ENCODE measurements at places on chromosomes 2 and 18.

DNA sequence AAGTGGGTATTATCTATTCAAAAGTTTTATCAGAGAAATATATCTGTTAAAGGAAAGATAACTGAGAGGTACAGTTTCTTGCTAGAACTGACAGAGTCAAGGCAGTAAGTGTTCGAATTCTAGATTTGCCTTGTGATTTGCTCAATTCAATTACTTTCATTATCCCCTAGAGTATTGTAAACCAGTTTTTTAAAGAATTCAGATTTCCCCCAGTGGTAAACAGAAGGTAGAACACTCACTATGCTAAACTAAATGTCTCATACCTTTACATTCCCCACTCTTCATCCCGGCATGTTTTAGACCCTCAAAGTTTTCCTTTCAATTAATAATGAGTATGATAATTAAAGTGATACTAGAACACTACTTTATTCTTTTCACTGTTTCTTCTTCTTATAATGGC is 28.6 kb downstream of the TTC21B start:
- no peak for DNase-seq

DNA sequence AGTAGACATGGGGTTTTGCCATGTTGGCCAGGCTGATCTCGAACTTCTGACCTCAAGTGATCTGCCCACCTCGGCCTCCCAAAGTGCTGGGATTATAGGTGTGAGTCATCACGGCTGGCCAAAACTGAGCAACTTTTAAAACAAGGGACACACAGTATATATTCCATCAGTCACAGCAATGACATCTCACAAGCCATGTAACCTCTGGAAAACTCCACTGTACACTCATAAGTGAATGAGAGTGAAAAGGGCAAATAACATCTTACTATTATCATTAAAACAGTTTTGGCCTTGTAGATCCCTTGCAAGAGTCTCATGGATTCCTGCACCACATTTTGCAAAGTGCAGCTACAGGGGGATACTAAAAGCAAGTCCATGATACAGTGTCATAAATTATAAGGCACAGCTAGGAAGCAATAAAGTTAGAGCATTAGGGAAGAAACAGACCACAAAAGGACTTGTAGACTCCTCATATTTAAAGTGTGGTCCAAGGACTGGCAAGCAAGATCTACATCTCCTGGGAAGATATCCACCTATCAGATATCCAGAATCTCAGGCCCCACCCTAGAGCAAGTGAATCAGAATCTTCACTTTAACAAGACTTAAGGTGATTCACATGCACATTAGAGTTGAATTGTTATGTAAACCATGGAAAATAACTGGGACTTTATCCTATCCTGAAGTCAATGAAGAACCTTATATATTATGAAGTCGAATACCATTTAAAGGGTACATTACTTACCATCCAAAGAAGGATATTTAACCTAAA is 5.7 kb downstream of the SMC6 start:
- DNase-seq, result no peak

DNA sequence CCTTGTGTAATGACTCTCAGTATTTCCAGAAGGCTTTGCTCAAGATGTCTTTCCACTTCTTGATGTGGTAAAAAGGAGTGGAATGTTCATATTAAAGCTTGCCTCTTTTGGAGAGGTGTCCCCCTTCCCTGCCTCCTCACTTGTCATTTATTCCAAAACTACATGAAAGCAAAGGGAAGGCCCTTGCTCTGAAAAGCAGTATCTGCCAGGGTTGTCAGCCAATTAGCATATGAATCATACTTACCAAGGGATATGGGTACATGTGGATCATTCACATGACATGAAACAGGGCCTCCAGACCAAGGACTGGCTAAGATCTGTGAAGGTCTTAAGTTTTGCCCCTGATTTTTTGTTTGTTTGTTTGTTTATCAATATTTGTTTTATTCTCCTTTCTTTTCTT is 31.3 kb downstream of the ANXA4 start:
- DNase-seq, result no peak

DNA sequence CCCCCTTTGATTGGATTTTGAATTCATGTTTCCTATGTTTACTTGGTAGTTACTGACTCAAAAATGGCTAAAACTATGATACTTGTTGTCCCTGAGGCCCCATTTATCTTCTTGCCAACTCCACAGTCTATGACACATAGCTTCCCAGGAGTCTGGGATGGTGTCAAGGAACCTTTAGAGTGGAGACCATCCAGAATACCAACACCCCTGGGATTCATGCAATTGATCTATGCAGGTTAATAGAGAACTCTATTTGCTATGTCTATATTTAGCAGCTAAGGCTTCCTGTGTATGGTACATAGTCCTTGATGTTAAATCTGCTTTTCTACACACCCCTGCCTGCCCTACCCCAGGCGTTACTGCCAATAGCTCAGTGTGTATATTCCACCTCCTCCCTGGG is 218.5 kb upstream of the HDAC4 start:
- no peak for DNase-seq

GRCh38 chr2:32702303-32703064 is 74.6 kb downstream of the TTC27 start:
- peak; percentile 41 for DNase-seq

- no peak for DNase-seq
These were observed 29.6 kb downstream of the CFAP210 start for GRCh38 chr2:169664600-169664977.

GRCh38 chr18:59501920-59502273 is 142.8 kb upstream of the LMAN1 start:
- no peak for DNase-seq

GRCh38 chr18:67961701-67962440 is 445.4 kb upstream of the DSEL start:
- DNase-seq, result no peak

DNA sequence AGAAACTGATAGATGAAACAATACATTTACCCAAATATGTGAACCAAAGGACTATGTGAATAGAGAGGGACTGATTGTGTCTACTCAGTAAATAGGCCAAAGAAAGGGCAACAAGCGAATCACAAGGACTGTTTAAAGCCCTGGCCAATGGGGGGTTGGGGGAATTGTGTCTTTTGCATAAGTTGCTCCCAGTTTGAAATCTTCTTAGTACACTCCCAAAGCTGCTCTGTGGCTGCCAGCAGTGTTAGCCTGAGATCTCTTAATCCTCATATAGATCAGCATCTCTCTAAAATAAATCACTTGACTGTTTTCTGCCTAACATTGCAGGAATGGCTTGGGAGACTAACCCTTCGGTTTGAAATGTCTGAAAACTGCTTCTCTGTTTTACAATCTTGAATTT is 236.4 kb downstream of the PLCL1 start:
- no peak for DNase-seq

DNA sequence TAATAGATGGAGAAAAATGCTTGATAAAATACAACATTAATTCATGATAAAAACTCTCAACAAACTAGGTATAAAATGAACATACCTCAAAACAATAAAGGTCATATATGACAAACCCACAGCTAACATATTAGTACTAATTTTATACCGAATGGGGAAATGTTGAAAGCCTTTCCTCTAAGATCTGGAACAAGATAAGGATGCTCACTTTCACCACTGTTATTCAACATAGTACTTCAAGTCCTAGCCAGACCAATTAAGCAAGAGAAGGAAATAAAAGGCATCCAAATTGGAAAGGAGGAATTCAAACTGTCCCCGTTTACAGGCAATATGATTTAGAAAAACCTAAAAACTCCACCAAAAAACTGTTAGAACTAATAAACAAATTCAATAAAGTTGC is 61.5 kb upstream of the CTIF start:
- no peak for DNase-seq

GRCh38 chr2:53768242-53768542 is 588 bp downstream of the CHAC2 start:
- DNase-seq, result no peak

- DNase-seq, result no peak
These were observed 11.8 kb downstream of the ERFE start for GRCh38 chr2:238170386-238171071.

DNA sequence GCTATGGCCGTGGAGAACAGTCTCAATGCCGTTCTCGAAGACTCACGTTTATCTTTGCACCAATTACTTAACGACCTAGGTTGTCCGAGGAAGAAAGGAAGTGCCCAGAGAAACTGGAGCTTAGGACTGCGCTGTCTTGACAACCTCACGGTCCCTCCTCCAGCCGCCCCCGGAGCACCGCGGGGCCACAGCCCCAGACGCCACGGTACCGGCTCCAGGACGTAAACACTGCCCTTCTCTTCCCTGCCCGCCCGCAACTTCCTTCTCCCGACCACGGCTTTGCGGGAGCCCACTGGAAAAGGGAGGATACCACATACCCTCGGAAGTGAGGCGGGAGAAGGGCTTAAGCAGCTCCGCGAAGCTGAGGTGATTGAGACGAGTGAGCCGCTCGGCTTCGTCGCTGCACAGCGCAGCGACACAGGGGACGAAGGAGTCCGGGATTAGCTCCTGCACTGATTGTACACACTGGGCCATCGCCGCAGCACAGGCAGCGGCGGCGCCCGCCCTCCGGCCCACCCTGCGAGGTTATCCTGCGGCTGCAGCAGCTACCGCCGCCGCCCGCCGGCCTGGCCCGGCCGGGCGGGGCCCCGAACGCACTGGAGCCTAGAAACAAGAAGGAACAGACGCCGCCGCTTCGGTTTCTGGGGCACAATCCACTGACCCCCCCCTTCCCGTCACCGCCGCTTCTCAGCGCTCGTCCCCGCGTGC is 483 bp downstream of the TRAPPC8 start:
- DNase-seq, result peak; percentile 30

- DNase-seq, result no peak
These were observed at the start of gene DNMT3A for GRCh38 chr2:25341753-25342371. DNMT3A (minus strand) TSS chr2:25341925; CDS start chr2:25313984, 27,941 bp downstream.

DNA sequence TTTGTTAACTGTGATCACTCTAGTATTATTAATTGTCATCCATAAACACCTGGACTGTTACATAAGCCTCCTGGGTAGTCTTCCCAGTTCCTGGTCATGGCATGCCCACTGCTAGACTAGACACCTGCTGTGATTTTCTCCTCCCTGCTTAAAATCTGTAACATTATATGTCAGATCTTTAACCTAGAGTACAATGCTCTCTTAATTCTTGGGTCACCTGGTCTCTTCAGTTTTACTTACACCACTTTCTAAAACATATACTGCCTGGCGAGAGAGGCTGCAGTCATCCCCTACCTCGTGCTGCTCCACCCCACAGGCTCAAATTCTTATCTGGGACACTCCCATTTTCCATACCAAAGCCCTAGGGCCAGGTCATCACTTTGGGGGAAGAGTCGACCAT is 161.3 kb downstream of the CDH2 start:
- no peak for DNase-seq

DNA sequence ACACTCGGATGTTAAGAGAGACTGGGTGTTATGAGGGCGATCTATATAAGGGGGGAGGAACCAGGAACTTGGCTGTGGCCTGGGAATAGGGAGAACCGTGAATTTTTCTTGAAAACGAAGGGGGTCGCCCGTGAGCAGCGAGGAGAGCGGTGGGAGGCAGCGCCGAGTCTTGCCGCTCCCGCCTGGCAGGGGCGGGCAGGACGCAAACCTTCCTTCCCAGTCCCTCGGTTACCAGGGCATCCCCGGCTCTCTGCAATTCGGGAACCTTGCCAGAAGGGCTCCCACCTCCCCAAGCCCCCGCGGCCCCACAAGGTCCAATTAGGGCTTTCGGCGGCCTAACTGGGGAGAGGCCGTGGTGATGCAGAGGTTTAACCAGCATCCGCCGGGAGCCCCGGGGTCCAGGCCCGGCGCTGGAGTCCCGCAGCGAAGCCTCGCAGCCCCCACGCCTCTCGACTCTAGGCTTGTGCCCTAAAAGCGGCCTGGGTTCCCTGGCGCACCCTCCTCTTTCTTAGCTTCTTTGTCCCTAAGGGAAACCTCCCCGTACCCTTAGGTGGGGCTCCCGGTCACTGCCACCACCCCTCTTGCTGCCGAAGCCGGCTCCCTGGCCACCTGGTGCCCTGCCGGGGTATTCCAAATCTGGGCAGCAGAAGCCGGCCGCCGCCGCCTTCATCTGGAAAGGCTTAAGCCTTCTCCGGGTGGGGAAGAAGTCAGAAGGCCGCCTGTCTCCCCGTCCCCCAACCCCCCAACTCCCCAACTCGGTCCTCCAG is 680 bp upstream of the FHOD3 start:
- peak; percentile 44 for DNase-seq

DNA sequence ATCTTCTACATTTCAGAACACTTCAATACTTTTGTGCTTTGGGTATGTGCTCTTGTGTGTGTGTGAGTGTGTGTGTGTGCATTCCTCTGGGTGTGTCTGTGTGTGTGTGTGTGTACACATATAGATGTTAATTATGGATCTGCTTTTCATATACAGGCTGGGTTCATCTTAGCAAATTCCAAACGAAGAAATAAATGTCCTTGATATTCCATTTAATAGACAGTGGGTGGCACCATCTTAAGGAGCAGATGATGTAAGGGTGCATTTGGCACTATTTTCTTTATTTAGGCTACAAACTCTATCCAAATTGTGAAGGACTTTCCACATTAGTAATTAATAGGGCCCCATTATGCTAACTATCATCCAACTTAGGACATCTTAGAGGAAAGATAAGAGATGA is 425.8 kb upstream of the POU3F3 start:
- no peak for DNase-seq

- DNase-seq, result no peak
These were observed 312.4 kb upstream of the TCF4 start for GRCh38 chr18:55900380-55900779.

GRCh38 chr18:10252494-10252893 is 201.9 kb upstream of the APCDD1 start:
- peak; percentile 74 for DNase-seq

DNA sequence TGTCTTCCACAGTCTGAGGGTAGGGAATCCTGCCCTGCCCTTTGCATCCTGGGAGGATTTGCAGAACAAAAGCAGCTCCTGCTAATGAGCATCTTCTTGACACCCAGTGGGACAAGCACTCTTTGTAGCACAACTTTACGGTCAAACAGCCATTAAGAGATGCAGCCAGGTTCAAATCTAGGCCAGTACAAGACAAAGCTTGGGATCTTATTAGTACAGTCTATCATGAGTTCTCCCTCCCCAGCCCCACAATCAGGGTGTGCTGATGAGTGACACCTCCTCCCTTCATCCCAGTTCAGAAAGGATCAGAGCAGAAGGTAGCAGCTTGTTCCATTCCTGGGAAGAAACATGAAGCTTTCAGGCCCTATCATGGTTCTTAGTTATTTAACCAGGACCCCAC is 41.9 kb downstream of the MARCO start:
- no peak for DNase-seq

- no peak for DNase-seq
These were observed 31.3 kb downstream of the PTRHD1 start for GRCh38 chr2:24761866-24762265.

DNA sequence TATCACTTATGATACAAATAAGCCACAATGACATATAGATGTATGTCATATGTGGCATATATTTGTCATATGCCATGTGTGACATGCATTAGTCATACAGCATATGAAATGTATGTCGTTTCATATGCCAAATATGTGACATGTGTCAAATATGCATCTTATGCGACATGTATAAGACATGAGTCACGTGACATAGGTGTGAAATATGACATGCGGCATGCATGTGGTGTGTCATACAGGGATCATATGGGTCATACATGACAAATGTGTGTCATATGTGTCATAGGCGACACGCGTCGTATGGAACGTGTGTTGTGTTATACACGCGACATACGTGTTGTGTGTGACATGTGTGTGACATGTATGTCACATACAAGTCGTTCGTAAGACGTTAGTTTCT is 2154.0 kb upstream of the PIK3C3 start:
- no peak for DNase-seq
